ENCODE measurements at places on chromosomes 11 and 22. TPM values are rescaled to one million over a fixed set of nuclear protein-coding genes. Genes with fewer than 3 reads are reported as not detected.

GRCh38 chr22:47030881-47031627 lies 268.6 kb downstream of the TBC1D22A start:
- peak; percentile 69 for DNase-seq
- H3K4me3 ChIP-seq = no peak overlapping the region
- no peaks in the 10 kb centered on the region for H3K36me3 ChIP-seq
- H3K27ac ChIP-seq = peak overlapping the region; percentile 82
- H3K27me3 ChIP-seq = no peaks in the 10 kb centered on the region
- peaks cover 39% of the 10 kb centered on the region for H3K4me1 ChIP-seq

GRCh38 chr11:123800036-123800435 lies 6.1 kb downstream of the OR6M1 start:
- H3K4me3 ChIP-seq = no peak overlapping the region
- no peaks in the 10 kb centered on the region for H3K4me1 ChIP-seq
- no peak for DNase-seq
- no peaks in the 10 kb centered on the region for H3K36me3 ChIP-seq

GRCh38 chr11:111001986-111002611 lies 243.4 kb upstream of the POU2AF2 start:
- peak overlapping the region; percentile 30 for H3K27ac ChIP-seq
- H3K4me1 ChIP-seq = no peaks in the 10 kb centered on the region
- DNase-seq = no peak
- no peaks in the 10 kb centered on the region for H3K27me3 ChIP-seq

DNA sequence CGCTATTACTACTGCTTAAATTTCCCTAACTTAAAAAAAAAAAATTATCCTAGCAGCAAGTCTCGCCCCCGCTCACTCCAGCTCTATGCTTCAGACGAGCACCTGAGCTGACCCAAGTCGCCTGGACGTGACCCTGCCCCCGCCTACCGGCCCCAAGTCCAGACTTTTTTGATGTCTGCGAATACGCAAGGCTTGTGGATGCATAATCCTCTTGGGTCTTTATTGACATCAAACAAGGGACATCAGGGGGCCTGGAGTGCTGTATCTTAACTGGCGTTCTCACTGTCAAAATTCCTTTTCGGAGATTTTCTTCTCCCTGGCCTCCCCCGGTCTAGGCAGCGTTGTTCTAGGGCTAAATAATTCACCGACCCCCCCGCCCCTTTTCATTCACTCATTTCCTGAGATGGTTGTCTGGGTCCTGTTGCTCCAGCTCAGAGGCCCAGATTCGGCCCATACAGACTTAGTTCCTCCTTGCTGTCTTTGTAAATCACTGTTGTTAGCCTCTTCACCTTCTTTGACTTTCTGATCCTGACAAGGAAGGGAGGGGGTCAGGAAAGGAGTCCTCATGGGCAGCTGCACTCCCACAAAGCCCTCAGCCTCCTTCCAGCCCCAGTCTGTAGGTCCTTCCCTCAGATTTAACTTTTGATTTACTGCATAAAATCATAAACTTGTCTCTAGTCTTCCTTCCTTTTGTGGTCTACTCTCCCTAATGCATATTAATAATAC lies 601 bp upstream of the LRP4 start:
- peaks cover 48% of the 10 kb centered on the region for H3K4me1 ChIP-seq
- peaks cover 12% of the 10 kb centered on the region for H3K27me3 ChIP-seq
- H3K4me3 ChIP-seq = peak overlapping the region; percentile 73

DNA sequence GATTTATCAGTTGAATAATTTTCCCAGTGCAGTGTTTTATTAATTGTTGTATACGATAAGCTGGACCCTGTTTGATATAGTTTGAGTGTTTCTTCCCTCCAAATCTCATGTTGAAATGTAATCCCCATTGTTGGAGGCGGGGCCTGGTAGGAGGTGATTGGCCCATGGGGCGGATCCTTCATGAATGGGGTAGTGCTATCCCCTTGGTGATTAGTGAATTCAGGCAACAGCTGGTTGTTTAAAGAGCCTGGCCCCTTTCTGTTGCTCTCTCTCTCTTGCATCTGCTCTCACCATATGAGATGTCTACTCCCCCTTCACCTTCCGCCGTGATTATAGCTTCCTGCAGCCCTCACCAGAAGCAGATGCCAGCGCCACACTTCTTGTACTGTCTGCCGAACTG lies 1.5 kb downstream of the OR5A1 start:
- no peak overlapping the region for H3K4me3 ChIP-seq
- H3K36me3 ChIP-seq = no peaks in the 10 kb centered on the region
- DNase-seq = no peak
- no peaks in the 10 kb centered on the region for H3K4me1 ChIP-seq
- no peaks in the 10 kb centered on the region for H3K27me3 ChIP-seq

DNA sequence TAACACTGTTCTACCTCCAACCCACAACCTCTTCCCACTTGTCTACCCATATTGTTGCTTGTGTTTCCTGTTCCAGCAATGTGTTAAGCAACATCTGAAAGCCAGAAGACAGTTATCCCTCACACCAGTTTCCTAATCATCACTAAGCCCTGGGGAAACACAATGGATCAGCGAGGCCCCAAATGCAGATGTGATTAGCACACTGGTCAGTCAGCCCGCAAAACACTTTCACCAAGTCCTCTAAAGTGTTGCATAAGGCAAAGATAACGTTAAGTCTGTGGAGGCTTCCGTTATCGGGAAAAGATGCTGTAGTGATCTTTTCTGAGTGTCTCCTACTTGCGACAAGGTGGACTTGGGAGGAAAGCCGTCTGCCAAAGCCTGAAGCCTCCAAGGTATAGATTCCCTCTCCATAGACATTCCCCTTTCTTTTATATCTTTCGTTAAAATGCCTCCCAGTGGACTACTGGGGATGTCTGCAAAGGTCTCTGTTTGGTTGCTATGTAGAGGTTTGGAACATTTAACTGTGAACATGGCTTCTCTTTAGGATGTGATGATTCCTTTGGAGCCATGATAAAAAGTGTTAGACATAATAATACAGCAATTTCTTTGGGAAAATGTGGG lies at the start of gene MS4A3:
TSS of gene MS4A3 (plus strand) at position 317 of the 621 bp plus-strand sequence. CDS start 4,496 bp downstream, outside the sequence.
- no peak for DNase-seq
- H3K27ac ChIP-seq = no peak within 1 kb of the TSS
- no peaks in the 10 kb centered on the region for H3K36me3 ChIP-seq
- no peaks in the 10 kb centered on the region for H3K27me3 ChIP-seq
- H3K4me1 ChIP-seq = no peaks in the 10 kb centered on the region

- no peak overlapping the region for H3K4me3 ChIP-seq
- H3K27ac ChIP-seq = no peak overlapping the region
- DNase-seq = no peak
- no peaks in the 10 kb centered on the region for H3K27me3 ChIP-seq
- H3K4me1 ChIP-seq = peaks cover 22% of the 10 kb centered on the region
Observed at GRCh38 chr22:40953471-40953870, 2.3 kb downstream of the RBX1 start.

GRCh38 chr11:720642-721246 lies 14.7 kb downstream of the EPS8L2 start:
- DNase-seq = peak; percentile 76
- peak overlapping the region; percentile 71 for H3K27ac ChIP-seq
- peaks cover 41% of the 10 kb centered on the region for H3K27me3 ChIP-seq
- peaks cover 30% of the 10 kb centered on the region for H3K4me1 ChIP-seq
- H3K4me3 ChIP-seq = no peak overlapping the region

GRCh38 chr22:20436768-20437612 lies 635 bp downstream of the SCARF2 start:
- peaks cover 29% of the 10 kb centered on the region for H3K4me1 ChIP-seq
- H3K4me3 ChIP-seq = peak overlapping the region; percentile 52
- no peak for DNase-seq
- peak overlapping the region; percentile 79 for H3K27ac ChIP-seq
- peaks cover 67% of the 10 kb centered on the region for H3K27me3 ChIP-seq

- no peaks in the 10 kb centered on the region for H3K4me1 ChIP-seq
- H3K4me3 ChIP-seq = no peak overlapping the region
- H3K27me3 ChIP-seq = no peaks in the 10 kb centered on the region
- H3K27ac ChIP-seq = no peak overlapping the region
- H3K36me3 ChIP-seq = no peaks in the 10 kb centered on the region
Observed at GRCh38 chr11:43384393-43384792, 25.7 kb downstream of the TTC17 start.

GRCh38 chr11:2549491-2549875 lies 104.7 kb downstream of the KCNQ1 start:
- H3K27ac ChIP-seq = no peak overlapping the region
- no peak overlapping the region for H3K4me3 ChIP-seq
- no peaks in the 10 kb centered on the region for H3K27me3 ChIP-seq
- H3K4me1 ChIP-seq = no peaks in the 10 kb centered on the region
- no peaks in the 10 kb centered on the region for H3K36me3 ChIP-seq
- DNase-seq = peak; percentile 5

- no peak overlapping the region for H3K27ac ChIP-seq
- H3K4me1 ChIP-seq = peaks cover 3% of the 10 kb centered on the region
- H3K36me3 ChIP-seq = no peaks in the 10 kb centered on the region
Observed at GRCh38 chr22:44080936-44081861, 57.1 kb downstream of the PARVB start.

DNA sequence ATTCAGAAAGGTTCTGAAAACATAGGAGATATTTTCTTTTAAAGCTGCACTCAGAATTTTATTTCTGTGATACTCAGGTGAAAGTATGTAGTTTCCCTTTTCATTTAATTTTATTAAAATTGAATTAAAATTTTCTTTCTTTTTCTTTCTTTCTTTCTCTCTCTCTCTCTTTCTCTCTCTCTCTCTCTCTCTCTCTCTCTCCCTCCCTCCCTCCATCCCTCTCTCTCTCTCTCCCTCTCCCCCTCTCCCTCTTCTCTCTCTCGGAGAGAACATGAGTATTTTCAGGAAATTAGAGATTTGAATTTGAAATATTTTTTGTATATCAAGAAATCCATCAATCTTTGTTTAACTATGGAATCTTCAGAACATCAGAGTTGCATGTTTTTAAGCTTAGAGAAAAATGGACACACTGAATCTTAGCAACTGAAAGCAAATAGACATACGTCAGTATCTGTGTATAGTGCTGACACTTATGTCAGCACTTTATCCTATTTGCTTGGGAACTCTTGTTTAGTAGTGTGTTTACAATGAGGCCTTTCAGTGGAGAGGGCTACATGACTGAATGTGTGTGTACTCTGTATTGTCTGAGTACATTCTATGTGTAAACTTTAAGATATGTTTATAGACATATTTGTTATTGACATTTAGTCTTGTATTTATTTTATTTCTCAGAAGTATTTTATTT lies 44.5 kb downstream of the PDE3B start:
- H3K4me1 ChIP-seq = no peaks in the 10 kb centered on the region
- H3K4me3 ChIP-seq = no peak overlapping the region
- H3K27me3 ChIP-seq = no peaks in the 10 kb centered on the region
- DNase-seq = no peak
- no peak overlapping the region for H3K27ac ChIP-seq

DNA sequence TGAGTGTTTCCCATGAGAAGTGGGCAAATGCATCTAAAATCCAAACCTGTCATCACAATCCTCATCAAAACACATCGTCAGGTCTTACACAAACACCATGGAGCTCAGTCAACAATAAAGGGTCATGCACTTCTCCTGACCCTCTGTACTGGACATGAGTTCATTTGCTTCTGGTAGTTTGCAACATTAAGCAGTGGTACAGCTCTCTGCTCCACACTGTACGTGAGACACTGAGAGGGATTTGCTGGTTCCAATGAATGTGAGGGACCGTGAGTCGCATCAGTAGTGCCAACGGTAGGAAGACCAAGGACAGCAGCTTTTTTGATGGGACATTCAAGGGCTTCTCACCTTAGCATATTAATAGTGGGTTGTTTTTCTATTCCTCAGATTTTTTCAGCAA lies 752.3 kb downstream of the OPCML start:
- H3K4me3 ChIP-seq = no peak overlapping the region
- no peak overlapping the region for H3K27ac ChIP-seq
- no peak for DNase-seq
- H3K27me3 ChIP-seq = no peaks in the 10 kb centered on the region

- no peak overlapping the region for H3K4me3 ChIP-seq
- no peak overlapping the region for H3K27ac ChIP-seq
- H3K27me3 ChIP-seq = no peaks in the 10 kb centered on the region
Observed at GRCh38 chr11:125286486-125286885, 121.9 kb downstream of the PKNOX2 start.

DNA sequence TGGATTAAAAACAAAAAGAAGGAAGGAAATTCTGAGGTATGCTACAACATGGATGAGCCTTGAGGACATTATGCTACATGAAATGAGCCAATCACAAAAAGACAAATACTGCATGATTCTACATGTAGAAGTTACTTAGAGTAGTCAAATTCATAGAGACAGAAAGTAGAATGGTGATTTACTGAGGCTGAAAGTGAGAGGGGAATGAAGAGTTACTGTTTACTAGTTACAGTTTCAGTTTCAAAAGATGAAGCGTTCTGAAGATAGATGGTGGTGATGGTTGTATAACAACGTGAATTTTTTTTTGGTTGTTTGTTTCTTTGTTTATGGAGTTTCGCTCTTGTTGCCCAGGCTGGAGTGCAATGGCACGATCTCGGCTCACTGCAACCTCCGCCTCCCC lies 9.5 kb downstream of the OR5P2 start:
- H3K27ac ChIP-seq = no peak overlapping the region
- no peaks in the 10 kb centered on the region for H3K27me3 ChIP-seq
- DNase-seq = no peak
- H3K4me1 ChIP-seq = no peaks in the 10 kb centered on the region
- no peaks in the 10 kb centered on the region for H3K36me3 ChIP-seq
- H3K4me3 ChIP-seq = no peak overlapping the region

DNA sequence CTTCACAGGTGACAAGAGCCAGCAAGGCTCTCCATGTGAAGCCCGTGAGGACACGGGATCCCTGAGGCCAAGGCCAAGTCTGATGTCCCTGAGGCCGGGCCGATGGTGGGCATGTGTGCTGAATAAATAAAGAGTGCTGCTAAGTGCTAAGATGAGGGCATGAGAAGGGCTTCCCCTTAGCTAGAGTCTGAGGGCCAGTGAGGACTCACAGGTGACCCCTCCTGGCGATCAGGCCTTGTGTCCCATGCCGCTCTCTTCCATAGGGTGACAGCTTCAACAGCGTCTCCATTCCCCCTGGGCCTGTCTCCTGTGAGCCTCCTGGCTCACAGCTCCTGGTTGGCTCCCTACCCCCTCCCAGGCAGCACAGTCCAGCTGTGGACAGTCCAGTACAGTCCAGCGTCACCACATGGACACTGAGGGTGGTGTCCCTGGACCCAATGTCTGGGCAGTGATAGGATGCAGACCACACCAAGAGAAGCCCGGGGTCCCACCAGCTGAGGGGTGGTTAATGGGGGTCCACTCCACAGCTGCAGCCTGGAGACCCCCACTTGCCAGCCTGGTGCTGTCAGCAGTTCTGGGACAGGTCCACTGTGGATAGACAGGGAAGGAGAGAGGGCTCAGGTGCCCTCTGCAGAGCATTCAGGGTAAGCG lies 1033.2 kb downstream of the TBC1D22A start:
- H3K4me1 ChIP-seq = no peaks in the 10 kb centered on the region
- H3K4me3 ChIP-seq = no peak overlapping the region
- no peaks in the 10 kb centered on the region for H3K36me3 ChIP-seq

- no peak for DNase-seq
- H3K36me3 ChIP-seq = no peaks in the 10 kb centered on the region
- H3K27me3 ChIP-seq = no peaks in the 10 kb centered on the region
- H3K4me1 ChIP-seq = no peaks in the 10 kb centered on the region
Observed at GRCh38 chr11:22809893-22810292, 19.7 kb downstream of the SVIP start.

Gene CHRM1
- total RNA-seq = 0.41 TPM

Gene MS4A6E
- not detected for total RNA-seq

Gene EFCAB6
- 0.68 TPM for total RNA-seq

Gene OR2AT4
- total RNA-seq = not detected

Gene ST3GAL4
- total RNA-seq = 206 TPM

Gene PRAME
- not detected for total RNA-seq

Gene UCP3
- total RNA-seq = 4.1 TPM

Gene TNNI2
- total RNA-seq = 35.9 TPM

Gene KMT2A
- 120 TPM for total RNA-seq

Gene OR52I2
- total RNA-seq = not detected

Gene LAYN
- 12.1 TPM for total RNA-seq

Gene ACR
- total RNA-seq = not detected

Gene WNT7B
- total RNA-seq = not detected

Gene SCGB1C1
- total RNA-seq = not detected

Data from transverse colon (tissue), 4 donors.